Dermis microvascular lymphatic vessel endothelial cell (primary cell): ENCODE measurements at places on chromosomes 12 and 14. TPM values are rescaled to one million over a fixed set of nuclear protein-coding genes. Genes with fewer than 3 reads are reported as not detected.
A peak's percentile ranks its signal among the peaks of the same experiment; 100 is the strongest.

- DNase-seq, result no peak
Observed at GRCh38 chr14:79544698-79545070, 666.6 kb downstream of the DIO2 start.

The KRT81 gene
- total RNA-seq, result 0.13 TPM in 1 of 2 replicates, not detected in the other

The NYNRIN gene
- total RNA-seq, result 3.3 and 4.2 TPM in 2 replicates

DNA sequence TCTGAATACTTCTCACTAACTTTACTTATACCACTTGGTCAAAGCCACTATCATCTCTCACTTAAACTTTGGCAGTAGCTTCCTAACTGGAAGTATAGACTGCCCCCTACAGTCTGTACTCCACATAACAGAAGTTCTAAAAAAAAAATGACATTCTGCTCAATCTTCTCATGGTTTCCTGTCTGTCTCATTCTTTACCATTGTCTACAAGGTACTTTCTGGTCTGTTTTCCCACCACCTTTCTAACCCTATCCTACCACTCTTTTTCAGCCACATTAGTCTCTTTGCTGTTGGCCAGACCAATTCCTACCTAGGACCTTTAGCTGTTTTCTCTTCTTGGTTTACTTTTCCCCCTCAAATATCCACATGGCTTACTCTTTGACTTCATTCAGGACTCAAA, 14.7 kb downstream of the CPSF6 start:
- DNase-seq, result peak; percentile 83

DNA sequence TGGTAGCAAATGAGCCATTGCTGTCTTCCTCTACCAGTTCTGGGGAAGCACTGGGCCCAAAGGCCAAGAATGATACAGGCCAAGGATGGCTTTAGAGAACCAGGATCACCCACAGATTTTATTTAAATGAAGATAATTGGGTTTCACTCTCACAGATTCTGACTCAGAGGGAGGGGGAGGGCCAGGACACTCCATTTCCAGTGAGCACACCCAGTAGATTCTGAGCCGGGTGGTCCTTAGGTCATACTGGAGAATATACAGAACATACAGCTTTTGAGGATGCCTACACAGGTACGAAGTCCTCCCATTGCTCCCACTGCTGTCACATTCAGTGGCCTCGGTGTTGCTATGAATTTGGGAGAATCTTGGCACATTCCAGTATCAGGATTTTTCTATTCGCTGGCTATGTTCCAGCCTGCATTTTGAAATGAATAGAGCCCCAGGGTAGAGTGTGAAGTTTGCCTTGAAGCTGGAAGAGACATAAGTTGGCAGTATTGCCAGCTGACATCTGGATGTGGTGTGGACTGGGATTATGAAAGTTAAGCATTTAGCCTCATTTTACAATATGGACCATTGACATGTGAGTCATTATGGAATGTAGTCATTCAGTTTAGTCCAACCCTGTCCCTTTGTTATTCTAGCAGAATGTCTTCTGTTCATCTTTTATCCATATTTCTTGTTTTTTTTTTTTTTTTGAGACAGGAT, 45.8 kb upstream of the POC1B start:
- DNase-seq, result no peak

GRCh38 chr14:100617410-100618317, 30.4 kb upstream of the BEGAIN start:
- DNase-seq, result no peak

The FBLN5 gene
- 0.26 and 0.89 TPM in 2 replicates for total RNA-seq

GRCh38 chr12:123859035-123859434, 96.9 kb downstream of the DNAH10 start:
- no peak for DNase-seq

- DNase-seq, result no peak
Observed at GRCh38 chr12:57386187-57386720, 44.6 kb downstream of the R3HDM2 start.

DNA sequence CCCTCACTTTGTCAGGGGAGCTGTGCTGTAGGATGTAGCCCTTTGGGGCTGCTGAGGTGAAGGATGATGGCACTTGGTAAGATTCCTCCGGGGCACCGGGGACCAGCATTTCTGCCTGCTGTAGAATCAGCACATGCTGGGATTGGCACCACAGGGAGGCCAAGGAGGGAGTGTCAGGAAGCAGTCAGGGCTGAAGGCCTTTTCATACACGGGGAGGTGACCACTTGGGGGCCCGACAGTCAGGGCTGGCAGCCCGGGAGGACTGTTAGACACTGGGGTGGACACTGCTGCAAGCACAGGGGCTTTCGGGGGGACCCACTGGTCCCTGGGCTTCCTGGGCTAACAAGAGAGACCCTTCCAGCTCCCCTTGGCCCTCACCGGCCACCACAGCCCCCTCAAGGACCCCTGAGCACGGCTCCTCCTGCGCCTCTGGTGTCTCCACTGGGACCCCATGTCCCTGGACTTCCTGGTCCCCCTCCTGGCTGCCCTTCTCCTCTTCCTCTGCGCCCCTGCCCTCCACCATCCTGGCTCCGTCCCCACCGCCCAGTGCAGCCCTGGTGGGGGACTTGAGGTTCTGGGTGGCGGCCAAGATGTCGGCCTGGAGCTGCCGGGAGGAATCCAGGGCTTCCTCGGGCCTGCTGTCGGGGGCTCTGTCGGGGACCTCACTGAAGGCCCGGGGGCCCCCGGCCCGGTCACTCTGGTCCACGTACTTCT, 6.5 kb downstream of the TMEM119 start:
- no peak for DNase-seq

DNA sequence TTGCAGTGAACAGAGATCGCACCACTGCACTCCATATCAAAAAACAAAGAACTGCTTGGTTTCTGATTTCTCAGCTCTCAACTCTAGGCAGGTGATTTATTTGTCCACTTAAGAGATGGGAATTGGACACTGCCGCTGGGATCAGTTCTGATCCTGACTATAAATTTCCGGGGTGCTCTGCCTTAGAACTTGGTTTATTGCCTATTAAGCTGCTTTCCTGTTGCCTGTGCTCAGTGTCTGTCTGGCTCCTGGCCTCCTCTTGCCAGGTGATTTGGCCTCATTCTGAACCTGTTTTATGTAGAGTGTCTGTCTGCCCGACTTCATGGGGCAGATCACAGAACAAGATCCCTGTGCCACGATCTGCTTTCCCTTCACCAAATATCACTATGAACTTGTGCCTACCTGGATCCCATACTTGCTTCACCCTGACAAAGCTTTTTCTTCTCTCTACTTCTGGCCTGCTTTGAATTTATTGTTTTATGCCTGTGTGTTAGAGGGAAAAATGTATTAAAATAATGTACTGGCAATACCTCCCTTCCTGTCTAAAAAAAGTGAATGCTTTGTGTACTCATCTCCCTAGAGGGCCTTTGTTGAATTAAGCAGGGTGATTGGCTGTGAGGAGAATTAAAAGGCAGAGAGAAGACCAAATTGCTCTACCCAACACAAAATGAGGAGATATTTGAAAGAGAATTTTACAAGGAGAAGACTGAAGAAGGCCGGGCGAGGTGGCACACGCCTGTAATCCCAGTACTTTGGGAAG, 27.6 kb downstream of the CDKN1B start:
- no peak for DNase-seq

DNA sequence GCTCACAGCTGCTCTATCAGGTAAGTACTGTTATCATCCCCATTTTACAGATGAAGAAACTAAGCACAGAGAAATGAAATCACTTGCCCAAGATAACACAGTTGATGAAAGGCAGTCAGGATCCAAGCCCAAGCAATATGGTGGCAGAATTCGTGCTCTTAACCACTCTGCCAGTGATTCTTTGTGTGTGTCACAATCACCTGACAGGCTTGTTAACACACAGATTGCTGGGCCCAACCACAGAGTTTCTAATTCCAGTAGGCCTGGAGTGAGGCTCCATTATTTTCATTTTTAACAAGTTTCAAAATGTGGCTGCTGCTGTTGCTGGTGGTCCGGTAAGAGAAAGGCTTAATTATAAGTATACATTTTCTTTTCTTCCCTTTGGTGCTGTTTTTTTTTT, 134.2 kb downstream of the TGFB3 start:
- no peak for DNase-seq

The SMCO3 gene
- 0.89 and 1.4 TPM in 2 replicates for total RNA-seq

DNA sequence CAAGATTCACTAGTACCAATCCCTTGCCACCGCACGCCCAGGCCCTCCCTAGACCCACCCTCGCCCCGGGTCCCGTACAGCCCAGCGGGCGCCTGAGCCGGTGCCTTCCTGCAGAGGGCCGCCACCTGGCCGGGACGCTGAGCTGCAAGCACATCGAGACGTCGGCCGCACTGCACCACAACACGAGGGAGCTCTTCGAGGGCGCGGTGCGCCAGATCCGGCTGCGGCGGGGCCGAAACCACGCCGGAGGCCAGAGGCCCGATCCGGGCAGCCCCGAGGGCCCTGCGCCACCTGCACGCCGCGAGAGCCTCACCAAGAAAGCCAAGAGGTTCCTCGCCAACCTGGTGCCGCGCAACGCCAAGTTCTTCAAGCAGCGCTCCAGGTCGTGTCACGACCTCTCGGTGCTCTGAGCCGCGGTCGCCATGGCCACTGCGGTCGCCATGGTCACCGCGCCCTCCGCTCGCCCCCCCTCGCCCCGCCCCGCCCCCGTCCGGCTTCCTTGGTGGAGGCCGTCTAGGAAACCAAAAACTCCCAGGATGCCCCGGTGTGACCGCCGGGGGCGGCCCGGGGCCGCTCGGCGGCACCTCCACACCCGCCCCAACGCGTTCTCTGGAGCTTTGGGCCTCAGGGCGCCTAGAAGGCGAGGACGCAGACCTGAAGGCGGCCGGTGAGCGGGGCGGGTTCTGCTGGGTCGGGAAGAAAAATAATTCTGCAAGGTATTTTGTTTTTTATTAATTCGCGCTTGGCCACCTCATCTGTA, 3.7 kb downstream of the REM2 start:
- DNase-seq, result no peak

DNA sequence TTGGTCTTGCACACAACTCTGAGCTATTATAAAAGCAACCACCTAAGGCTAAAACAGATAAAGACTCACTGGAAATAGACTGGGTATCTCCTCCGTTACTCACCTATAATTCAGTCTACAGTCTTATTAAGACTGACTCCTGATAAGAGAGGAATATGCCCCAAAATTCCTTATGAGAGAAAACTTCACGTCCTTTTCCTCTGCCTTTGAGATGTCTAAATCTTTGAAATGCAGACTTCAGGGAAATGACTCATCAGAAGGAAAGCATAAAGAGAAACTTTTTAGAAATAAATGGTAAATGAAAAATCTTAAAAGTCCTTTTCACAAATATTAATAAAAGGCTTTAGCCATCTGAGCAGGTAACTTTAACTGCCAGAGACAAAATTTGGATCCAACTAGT, 187.5 kb upstream of the RTL1 start:
- DNase-seq, result no peak

- no peak for DNase-seq
Observed at GRCh38 chr14:83290447-83290846, 1756.8 kb upstream of the SEL1L start.

- DNase-seq, result no peak
Observed at GRCh38 chr14:100203962-100204834, 34.7 kb upstream of the YY1 start.

The MUCL1 gene
- not detected in 2 replicates for total RNA-seq

The KRT6C gene
- not detected in 2 replicates for total RNA-seq

The RIMBP2 gene
- total RNA-seq, result not detected in 2 replicates

The KRT3 gene
- total RNA-seq, result not detected in 2 replicates

The KRT72 gene
- not detected in 2 replicates for total RNA-seq

DNA sequence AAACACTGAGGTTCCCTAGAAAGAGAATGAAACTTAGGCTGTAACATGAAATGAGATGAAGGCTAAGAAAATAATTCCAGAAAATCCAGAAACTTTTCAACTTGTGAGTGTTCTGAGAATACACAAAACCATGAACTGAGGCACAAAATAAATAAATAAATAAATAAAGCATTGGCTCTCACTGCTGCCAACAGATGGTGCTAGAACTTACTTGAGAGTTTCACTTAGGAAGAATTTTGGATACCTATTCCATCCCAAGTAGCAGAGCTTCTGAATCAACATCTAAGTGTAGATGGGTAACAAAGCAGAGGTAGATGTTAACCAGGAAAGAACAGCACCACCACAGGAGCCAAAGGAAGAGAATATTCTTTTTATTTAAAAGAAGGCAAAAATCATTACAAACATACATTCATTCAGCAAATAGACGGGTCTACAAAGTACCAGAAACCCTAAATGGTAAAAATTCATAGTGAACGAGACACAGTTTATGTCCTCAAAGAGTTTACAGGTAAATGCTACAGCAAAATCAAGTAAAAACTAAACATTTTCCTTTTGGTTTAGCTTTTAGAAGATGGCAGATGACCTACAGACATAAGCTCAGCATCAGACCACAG, 16.7 kb downstream of the EPS8 start:
- DNase-seq, result no peak

The HOMEZ gene
- total RNA-seq, result 3.1 and 4.6 TPM in 2 replicates

DNA sequence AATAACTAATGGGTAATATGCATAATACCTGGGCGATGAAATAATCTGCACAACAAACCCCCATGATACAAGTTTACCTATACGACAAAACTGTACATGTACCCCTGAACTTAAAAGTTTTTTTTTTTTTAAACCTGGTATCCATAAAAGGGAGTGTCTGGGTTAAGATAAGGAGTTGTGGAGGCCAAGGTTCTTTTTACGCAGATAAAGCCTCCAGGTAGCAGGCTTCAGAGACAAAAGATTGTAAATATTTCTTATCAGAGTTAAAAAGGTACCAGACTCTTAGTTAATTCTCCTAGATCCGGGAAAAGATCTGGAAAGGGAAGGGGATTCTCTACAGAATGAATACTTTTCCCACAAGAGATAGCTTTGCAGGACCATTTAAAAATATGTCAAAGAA, 259.4 kb upstream of the SSTR1 start:
- no peak for DNase-seq

DNA sequence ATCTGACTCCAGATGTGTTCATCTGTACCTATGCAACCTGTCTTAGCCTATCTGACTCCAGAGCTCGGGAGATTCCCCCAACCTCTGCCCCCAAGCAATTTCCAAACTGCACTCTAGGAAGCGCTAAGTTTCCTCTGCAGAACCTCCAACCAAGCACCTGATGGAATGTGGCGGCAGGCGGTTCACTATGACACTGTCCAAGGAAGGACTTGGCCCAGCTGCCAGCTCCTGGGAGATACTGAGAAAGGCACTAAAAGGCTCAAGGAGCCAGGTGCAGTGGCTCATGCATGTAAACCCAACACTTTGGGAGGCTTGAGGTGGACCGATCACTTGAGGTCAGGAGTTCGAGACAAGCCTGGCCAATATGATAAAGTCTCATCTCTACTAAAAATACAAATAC, 244.0 kb downstream of the BCL11B start:
- no peak for DNase-seq

The DEPDC4 gene
- total RNA-seq, result 0.13 and 0.26 TPM in 2 replicates
